Vagina (tissue), 2 donors: ENCODE measurements at places on chromosomes 16 and 17.

- no peaks in the 10 kb centered on the region for H3K27me3 ChIP-seq
- no peaks in the 10 kb centered on the region for H3K36me3 ChIP-seq
- no peaks in the 10 kb centered on the region for H3K4me1 ChIP-seq
- no peak for DNase-seq
- no peak overlapping the region for H3K4me3 ChIP-seq
- peak overlapping the region; percentile 43 for H3K27ac ChIP-seq
Measured at GRCh38 chr16:19745286-19746010, 27.4 kb downstream of the IQCK start.

GRCh38 chr17:72724267-72724666, 368.2 kb downstream of the SLC39A11 start:
- H3K36me3 ChIP-seq, result no peaks in the 10 kb centered on the region
- no peak for DNase-seq
- no peaks in the 10 kb centered on the region for H3K4me1 ChIP-seq
- no peak overlapping the region for H3K27ac ChIP-seq
- H3K4me3 ChIP-seq, result no peak overlapping the region

DNA sequence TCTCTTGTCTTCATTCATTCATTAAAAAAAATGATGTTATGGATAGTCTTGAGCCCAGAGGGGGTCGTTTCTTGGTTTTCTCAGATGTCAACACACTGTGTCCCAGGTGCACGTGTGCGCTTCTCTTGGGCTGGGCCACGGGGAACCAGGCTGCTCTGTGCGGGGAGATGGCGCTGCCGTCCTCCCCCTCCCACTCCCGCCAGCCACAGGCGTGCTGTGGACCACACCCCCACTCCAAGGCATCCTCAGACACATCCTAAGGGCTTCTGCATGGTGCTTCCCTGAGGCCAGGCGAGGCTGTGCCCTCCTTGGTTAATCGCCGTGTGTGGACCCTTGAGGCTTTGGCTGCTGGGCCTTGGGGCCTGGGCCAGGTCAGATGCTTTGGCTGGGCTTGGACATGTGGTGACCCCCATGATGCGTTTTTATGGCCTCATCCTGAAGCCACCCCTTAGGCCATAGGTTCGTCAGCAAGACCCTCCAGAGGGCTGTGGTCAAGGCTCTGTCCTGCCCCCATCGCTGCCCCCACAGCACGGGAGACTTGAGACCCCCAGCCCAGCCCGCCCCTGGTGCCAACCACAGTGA, 245.7 kb upstream of the CIBAR2 start:
- peaks cover 36% of the 10 kb centered on the region for H3K4me1 ChIP-seq
- H3K27me3 ChIP-seq, result no peaks in the 10 kb centered on the region
- no peaks in the 10 kb centered on the region for H3K36me3 ChIP-seq
- DNase-seq, result no peak
- no peak overlapping the region for H3K27ac ChIP-seq
- no peak overlapping the region for H3K4me3 ChIP-seq

GRCh38 chr17:17722906-17723353, 41.7 kb downstream of the RAI1 start:
- H3K27me3 ChIP-seq, result no peaks in the 10 kb centered on the region
- H3K4me3 ChIP-seq, result peak overlapping the region; percentile 56
- peak overlapping the region; percentile 69 for H3K27ac ChIP-seq
- peaks cover 59% of the 10 kb centered on the region for H3K4me1 ChIP-seq
- DNase-seq, result no peak
- H3K36me3 ChIP-seq, result no peaks in the 10 kb centered on the region

GRCh38 chr17:31549121-31549524, 157.6 kb downstream of the RAB11FIP4 start:
- DNase-seq, result no peak
- H3K27me3 ChIP-seq, result no peaks in the 10 kb centered on the region
- peak overlapping the region; percentile 92 for H3K27ac ChIP-seq

DNA sequence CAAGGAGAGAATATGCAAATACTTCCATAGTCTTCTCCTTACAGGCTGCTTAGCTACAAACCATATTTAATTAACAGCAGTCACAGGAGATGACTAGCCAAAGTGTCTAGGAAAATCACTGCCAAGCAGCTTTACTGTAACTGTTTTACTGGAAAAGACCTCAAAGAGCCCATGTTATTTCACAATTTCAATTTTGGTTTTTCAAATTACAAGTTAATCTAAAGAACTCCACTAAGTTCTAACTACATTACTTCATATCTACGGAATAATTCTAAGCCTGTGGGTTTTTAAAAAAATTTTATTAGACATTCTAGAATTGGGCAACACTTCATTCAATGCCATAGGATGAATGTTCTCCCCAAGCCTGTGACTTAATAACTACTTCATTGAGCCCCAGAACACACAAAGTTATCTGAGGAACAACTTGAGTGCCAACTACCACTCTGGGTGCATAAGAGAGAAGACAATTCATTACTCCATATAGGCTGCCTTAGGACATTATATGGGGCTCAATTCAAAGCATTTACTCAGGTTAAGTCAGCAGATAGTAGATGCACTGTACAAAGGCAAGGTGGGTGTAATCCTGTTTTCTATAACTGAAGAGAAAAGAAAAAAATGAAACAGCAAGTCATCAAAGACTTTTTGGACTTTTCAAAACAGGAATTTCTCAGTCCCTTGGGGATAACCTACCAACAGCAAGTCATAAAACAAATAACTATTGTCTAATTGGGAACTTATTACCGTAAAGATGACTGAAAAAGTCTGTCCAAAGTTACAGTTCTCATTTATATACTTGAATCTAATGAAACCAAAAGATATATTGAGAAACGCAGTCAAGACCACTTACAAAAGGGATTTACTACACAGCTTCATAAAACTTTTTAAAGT, 33.0 kb downstream of the STAT3 start:
- H3K4me3 ChIP-seq, result no peak overlapping the region
- peaks cover 46% of the 10 kb centered on the region for H3K4me1 ChIP-seq
- no peaks in the 10 kb centered on the region for H3K27me3 ChIP-seq

- no peak overlapping the region for H3K27ac ChIP-seq
- no peak overlapping the region for H3K4me3 ChIP-seq
- no peaks in the 10 kb centered on the region for H3K36me3 ChIP-seq
Measured at GRCh38 chr16:86777381-86777946, 199.1 kb downstream of the FOXL1 start.

GRCh38 chr16:106623-107324, 28.7 kb downstream of the MPG start:
- DNase-seq, result no peak
- H3K36me3 ChIP-seq, result no peaks in the 10 kb centered on the region
- H3K27ac ChIP-seq, result no peak overlapping the region
- no peaks in the 10 kb centered on the region for H3K27me3 ChIP-seq
- H3K4me1 ChIP-seq, result peaks cover 13% of the 10 kb centered on the region
- no peak overlapping the region for H3K4me3 ChIP-seq

DNA sequence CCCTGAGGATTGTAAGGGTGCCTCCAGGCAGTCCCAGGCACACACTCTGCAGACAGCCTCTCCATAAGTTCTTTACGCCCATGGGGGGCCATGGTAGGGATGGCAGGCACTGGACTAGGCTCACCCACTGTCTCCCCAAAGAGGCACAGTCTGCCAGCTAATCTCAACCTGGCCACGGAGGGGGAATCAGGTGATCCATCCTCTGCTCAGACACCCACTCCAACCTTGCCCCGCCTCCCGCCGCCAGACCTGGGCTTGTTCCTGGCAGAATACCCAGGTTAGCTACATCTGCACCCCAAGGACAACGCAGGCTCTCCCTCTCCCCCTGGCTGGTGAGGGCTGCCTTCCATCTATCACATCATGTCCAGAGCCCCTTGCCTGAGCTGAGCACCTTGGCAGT, 1.2 kb downstream of the NLGN2 start:
- peaks cover 16% of the 10 kb centered on the region for H3K36me3 ChIP-seq
- H3K4me3 ChIP-seq, result no peak overlapping the region
- H3K4me1 ChIP-seq, result peaks cover 33% of the 10 kb centered on the region
- DNase-seq, result no peak
- no peak overlapping the region for H3K27ac ChIP-seq
- no peaks in the 10 kb centered on the region for H3K27me3 ChIP-seq

GRCh38 chr16:84329016-84329415, 34.3 kb downstream of the WFDC1 start:
- no peak overlapping the region for H3K4me3 ChIP-seq
- no peaks in the 10 kb centered on the region for H3K27me3 ChIP-seq
- H3K36me3 ChIP-seq, result no peaks in the 10 kb centered on the region
- no peaks in the 10 kb centered on the region for H3K4me1 ChIP-seq

- peak overlapping the region; percentile 12 for H3K4me3 ChIP-seq
- no peaks in the 10 kb centered on the region for H3K36me3 ChIP-seq
- no peaks in the 10 kb centered on the region for H3K27me3 ChIP-seq
- peaks cover 31% of the 10 kb centered on the region for H3K4me1 ChIP-seq
Measured at GRCh38 chr17:2122641-2123302, 67.9 kb downstream of the HIC1 start.
